NCI-H774 (cell line): ENCODE measurements at places on chromosomes 13 and 19.

DNA sequence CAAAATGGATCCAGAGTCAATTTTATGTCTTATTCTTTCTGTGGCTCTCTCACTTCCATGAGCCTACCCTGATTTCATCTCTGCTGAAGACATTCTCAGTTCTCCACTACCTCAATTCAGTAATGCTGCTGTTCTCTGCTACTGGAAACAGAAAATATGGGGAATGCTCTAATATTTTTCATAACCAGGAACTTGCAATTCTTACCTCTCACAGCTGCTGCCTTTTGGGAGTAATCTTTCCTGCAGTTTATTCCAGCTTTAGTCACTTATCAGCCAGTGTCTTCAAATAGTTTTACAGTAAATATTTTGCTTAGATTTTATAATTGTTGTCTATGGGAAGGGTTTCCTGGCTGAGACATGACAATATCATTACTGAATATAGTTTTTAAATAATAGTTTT is 145.1 kb upstream of the UFM1 start:
- DNase-seq = no peak

- peak; percentile 61 for DNase-seq
These were observed 9.9 kb upstream of the ACSBG2 start for GRCh38 chr19:6125571-6125989.

DNA sequence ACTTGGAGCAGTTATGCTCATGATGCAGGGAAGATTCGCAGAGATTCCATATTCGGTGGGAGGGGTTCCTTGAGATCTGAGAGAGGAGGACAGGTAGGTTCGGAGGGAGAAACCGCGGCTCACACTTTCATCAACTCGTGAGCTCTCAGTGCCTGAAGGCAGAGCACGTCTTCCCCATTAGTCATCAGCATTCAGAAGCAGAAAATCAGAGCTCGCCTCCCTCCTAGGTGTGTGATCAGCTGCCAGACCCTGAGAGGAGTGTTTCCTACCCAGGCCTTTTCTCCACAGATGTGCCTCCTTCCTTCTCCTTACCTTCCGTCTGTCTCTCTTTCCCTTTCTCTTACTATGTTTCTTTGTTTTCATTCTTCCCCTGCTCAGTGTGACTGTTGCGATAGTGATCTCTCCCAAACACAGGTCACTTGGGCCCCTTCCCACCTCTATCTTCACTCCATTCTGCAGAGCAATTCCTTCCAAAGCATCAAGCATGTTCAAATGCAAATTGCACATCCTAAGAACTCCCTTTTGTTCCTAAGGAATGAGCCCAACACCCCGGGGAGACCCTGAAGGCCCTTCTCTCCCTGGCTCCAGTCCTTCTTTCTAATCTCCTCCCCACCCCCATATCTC is 389.5 kb downstream of the UQCRFS1 start:
- no peak for DNase-seq

GRCh38 chr13:107293924-107294323 is 726.0 kb upstream of the ARGLU1 start:
- no peak for DNase-seq

DNA sequence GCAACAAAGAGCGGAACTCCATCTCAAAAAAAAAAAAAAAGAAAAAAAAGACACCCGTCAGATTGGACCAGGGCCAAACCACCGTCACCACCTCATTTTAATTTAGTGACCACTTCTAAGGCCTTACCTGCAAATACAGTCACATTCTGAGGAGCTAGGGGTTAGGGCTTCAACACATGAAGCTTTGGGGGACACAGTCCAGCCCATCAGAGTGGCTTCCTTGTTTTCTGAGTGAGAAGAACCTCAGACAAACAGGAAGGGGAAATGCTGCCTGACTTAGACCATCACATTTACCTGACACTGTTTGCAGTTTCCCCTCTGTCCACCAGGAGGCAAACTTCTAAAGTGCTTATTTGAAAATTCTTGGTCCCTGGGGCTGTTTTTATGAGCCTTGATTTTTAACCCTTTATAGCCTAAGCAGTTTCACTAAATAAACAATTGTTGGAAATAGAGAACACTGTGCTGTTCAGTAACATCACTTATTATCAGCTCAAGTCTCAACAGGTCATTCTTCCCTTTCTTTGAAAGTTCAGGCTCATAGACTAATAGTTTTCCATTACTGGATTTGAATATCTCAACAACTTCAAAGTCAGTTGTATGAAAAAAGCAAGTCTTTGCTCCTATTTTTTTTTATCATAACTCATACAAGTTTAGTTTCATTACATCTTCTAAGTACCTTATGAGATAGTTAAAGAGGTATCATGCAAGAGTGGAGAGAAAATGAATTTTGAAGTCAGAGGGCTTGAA is 74.9 kb upstream of the WASF3 start:
- peak; percentile 21 for DNase-seq

- no peak for DNase-seq
These were observed 229 bp downstream of the BORCS8 start for GRCh38 chr19:19191768-19192077.
